HL-60 (cell line): ENCODE measurements at places on chromosomes 12 and 14.
A peak's percentile ranks its signal among the peaks of the same experiment; 100 is the strongest.

GRCh38 chr14:90583427-90583826 is 186.6 kb downstream of the CALM1 start:
- DNase-seq: no peak

- DNase-seq: no peak
These were observed 80.9 kb downstream of the SYNE2 start for GRCh38 chr14:63933711-63934110.

- DNase-seq: no peak
These were observed 86.3 kb downstream of the KIF26A start for GRCh38 chr14:104224506-104225277.

- no peak for DNase-seq
These were observed 335.1 kb downstream of the DUSP6 start for GRCh38 chr12:89016970-89017778.

GRCh38 chr12:125382926-125383325 is 317.7 kb downstream of the AACS start:
- no peak for DNase-seq

- DNase-seq: no peak
These were observed 24.7 kb upstream of the B4GALNT1 start for GRCh38 chr12:57657744-57658143.

- DNase-seq: no peak
These were observed 669.0 kb upstream of the FOXG1 start for GRCh38 chr14:28097585-28097984.

GRCh38 chr12:60872850-60873713 is 1277.3 kb downstream of the SLC16A7 start:
- DNase-seq: peak; percentile 4

GRCh38 chr12:85759091-85759490 is 77.1 kb downstream of the RASSF9 start:
- no peak for DNase-seq

GRCh38 chr12:122421187-122421820 is 1.2 kb downstream of the CLIP1 start:
- DNase-seq: peak; percentile 63

DNA sequence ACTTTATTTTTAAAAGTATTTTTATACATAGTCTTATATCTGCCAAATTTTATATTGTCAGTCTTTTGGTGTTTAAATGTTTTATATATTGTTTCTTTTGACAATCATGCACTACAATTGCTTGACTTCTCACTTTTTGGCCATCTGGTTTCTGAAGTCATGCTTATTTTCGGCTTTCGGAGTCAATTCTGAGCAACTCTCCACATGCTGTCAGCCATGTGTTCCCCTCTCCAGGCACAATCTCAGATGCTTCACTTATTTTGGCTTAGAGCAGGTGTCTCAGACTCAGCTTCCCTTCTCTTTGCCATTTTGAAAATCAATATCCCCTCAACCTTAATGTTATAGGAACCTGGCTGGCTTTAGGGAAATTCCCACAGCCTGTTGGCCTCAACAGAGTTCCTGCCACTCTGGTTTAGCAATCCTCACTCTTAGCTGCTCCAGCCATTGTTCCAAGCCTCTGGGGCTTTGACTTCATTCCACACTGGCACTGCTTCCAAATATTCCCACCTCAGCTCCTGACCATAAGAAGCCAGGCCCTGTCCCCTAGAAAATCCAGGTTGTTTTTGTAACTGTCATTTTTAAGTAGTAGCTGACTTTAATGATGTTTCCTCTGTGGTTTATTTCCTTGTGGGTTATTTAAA is 125.5 kb upstream of the FAR2 start:
- no peak for DNase-seq

DNA sequence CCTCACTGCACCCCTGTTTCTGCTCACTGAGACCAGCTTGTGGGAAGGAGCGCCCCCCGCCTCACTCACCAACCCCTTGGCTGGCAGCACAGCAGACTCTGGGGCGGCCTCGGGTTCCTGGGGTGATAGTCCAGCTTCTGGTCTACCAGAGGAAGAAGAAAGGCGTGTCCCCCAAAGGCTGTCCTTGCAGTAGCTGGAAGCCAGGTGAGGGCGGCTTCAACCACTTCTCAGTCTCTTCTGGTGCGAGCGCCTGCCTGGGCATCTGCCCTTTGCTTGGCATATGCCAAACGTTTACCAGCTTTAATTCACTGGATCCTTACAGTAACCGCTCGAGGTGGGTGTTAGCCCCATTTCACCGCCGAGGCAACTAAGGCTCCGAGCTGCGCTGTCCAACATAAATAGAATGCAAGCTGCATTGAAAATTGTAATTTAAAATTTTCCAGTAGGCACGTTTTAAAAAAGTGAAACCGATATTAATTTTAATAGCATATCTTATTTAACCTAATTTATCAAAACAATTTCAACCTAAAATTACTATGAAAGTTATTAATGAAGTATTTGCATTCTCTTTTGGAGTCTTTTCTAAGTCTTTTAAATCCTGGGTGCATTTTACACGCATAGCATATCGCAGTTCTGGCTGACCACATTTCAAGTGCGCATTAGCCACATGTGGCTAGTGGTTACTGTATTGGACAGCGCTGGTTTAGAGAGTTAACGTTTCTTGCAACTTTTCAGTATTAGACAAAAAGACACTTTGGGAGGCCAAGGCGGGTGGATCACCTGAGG is 872 bp downstream of the FAM177A1 start:
- DNase-seq: no peak

DNA sequence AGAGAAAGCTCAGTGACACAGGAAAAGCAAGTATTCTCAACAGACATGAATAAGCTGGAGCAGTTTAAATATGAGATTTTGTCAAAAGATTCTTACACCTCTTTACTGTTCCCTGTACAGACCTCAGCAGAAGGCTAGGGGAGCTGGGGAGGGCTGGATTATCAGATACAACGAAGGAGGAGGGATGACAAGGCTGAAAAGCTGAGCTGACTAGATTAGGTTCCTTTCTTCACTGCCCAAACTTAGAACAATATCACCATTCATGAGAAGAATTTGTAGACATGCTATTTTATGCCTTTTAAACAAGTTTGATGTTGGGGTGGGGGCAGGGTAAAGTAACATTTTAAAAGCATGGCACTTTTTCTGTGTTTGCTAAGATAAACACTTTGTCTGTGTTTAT is 611.1 kb downstream of the AACS start:
- no peak for DNase-seq

- DNase-seq: peak; percentile 92
These were observed 39.5 kb downstream of the BEGAIN start for GRCh38 chr14:100547633-100548294.

DNA sequence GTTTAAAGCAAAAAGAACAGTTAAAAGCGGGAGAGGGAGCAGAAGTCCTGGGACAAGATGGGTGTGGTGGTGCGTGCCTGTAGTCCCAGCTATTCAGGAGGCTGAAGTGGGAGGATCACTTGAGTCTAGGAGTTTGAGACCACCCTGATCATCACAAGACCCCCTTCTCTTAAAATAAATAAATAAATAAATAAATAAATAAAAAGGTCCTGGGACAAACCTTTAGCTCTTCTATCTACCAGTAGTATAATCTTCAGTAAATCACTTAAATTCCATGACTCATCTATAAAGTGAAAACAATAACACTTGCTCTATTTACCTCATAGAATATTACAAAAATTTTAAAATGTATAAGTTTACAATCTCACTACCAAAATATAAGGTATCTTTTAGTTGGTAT is 5.8 kb downstream of the RACGAP1 start:
- no peak for DNase-seq

- DNase-seq: no peak
These were observed 50.5 kb downstream of the SPTLC2 start for GRCh38 chr14:77565994-77566305.

DNA sequence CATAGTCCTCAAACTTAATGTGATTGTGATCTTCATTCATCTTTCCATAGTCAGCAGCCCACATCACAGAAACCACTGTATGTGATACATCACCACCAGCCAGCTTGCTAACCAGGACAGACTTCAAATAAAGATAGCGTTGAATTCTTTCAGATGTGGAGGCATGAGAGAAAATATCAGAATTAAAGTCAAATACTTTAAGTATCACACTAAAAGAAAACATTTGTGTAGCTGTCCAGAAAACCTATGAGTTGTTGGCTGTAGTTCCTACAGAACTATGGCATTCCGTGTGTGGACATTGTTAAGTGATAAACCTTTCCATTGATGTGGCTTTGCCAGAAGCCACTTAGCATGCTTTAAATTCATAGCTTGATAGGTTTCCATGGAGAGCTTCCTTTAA is 105.1 kb downstream of the LLPH start:
- DNase-seq: no peak

DNA sequence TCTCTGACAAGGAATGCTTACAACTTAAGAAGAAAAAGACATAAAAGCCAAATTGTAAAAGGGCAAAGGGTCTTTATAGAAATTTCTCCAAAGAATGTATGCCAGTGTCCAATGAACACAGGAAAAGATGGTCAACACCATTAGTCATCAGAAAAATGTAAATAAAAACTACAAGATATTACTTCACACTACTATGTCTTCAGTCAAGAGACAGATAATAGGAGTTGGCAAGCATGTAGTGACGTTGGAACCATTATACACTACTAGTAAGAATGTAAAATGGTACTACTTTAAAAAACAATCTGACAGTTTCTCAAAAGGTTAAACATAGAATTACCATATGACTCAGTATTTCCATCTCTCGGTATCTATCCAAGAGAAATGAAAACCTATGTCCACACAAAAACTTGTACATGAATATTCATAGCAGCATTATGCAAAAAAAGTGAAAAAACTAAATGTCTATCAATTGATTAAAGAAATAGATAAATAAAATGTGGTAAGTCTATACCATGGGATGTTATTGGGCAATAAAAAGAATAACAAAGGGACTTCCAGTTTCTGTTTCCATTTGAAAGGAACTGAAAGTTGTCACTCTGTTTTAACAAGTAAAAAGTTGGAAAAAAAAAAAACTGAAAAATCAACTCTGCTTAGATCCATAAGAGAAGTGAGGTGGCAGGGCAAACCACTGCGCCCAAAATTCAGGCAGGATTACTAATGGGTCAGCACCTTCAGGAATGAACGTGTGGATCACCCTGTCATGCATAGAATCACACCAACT is 69.8 kb downstream of the ALG10B start:
- DNase-seq: peak; percentile 29

DNA sequence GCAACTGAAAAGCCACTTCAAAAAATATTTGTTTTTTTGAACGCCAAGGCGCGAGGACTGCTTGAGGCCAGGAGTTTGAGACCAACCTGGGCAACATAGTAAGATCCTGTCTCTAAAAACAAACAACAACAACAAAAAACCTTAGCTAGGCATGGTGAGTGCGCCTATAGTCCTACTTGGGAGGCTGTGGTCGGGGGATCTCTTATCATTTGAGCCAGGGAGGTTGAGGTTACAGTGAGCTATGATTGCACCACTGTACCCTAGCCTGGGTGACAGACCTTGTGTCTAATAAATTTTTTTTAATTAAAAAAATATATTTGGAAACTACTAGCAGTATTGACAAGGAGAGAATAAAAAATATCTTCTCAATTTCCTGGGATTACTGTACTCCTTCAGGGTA is 113.1 kb downstream of the TRAFD1 start:
- DNase-seq: no peak

- no peak for DNase-seq
These were observed 216.1 kb downstream of the SLC15A4 start for GRCh38 chr12:128607641-128608040.

DNA sequence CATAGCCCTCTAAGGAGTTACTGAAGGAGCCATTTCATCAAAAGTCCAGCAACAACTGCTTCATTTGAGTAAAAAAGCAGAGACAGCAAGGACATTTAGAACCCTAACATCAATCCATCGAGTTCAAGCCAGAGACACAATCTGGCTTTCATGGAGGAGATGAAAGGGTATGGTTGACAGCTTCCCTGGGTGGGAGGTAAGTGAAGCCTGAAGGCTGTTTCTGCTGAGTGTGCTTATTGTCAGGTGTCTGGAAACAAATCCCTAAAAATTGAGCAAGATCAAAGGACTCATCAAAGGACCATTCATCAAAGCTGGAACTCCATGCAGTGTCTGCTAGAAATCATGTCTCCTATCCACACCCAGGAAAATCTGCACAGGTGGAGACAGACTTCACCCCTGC is 104.4 kb upstream of the CCDC196 start:
- no peak for DNase-seq

DNA sequence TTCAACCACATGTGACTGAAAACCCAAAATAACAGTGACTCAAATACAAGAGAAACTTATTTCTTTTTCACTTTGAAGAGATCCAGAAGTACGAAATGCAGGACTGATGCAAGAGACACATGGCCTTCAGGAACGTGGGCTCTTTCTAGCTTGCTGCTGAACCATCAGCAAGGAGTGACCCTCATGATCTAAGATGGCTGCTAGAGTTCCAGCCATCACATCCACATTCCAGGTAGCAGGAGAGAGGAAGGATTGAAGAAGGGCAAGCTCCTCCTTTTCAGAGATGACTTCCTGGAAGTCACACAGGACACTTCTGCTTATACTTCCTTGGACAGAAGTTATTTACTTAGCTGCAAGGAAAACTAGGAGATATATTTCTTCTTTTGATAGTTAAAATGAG is 67.6 kb upstream of the BCL11B start:
- no peak for DNase-seq

- DNase-seq: no peak
These were observed 89.5 kb upstream of the BCL2L14 start for GRCh38 chr12:11981121-11981733.

DNA sequence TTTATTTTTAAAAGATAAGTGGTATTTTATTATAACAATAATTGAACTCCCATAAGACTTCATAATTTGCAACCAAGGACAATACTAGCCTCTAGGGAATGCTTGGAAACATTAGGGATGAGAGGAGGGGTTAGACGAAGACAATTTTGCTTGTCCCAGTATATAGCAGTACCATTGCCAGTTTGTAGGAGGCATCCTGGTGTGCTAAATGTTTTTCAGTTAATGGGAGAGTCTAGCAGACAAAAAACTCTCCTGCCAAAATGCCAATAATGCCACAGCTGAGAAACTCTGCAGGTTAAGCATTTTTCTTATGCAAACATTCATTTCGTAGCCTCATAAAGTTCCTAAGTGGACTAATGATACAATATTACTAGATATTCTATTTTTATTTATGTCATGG is 38.1 kb downstream of the RASSF9 start:
- no peak for DNase-seq

- DNase-seq: no peak
These were observed 50.1 kb downstream of the CHST11 start for GRCh38 chr12:104506676-104507401.

DNA sequence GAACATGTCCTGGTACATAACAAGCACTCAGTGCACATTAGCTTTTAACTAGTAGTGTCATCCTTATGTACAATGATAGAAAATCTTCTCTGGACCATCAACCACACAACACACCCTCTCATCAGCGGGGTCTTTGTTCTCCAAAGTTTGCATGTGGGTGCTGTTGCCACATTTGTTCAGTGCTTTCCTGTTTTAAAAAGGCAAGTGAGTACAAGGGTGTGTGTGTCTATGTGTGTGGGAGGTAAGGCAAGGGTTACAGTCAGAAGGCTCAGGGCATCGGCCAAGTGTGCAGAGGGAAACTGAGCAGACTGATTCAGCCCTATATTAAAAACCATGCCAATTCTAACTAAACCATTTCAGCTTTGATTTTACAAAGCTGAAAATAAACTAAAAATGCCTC is 17.9 kb downstream of the KRT76 start:
- no peak for DNase-seq

- no peak for DNase-seq
These were observed 32.0 kb upstream of the VPS37B start for GRCh38 chr12:122927756-122928403.
